ENCODE measurements at places on chromosomes 2 and 18. TPM values are rescaled to one million over a fixed set of nuclear protein-coding genes. Genes with fewer than 3 reads are reported as not detected.
A peak's percentile ranks its signal among the peaks of the same experiment; 100 is the strongest.

Gene BMP10
- 0.31 TPM for total RNA-seq

Gene PLB1
- 5.3 TPM for total RNA-seq

Gene CNRIP1
- total RNA-seq, result 29.3 TPM

Gene ZNF892
- 2.7 TPM for total RNA-seq

Gene POTEI
- total RNA-seq, result 0.28 TPM

Gene CPLX4
- not detected for total RNA-seq

Gene FOXD4L1
- not detected for total RNA-seq

Gene TCF23
- total RNA-seq, result 0.18 TPM

Gene FBLN7
- 2.7 TPM for total RNA-seq

Gene IL36A
- total RNA-seq, result not detected

Gene APCDD1
- total RNA-seq, result 46.1 TPM

Gene LCLAT1
- 18.9 TPM for total RNA-seq

Gene INSIG2
- total RNA-seq, result 40.6 TPM

Gene HOXD8
- total RNA-seq, result 1.6 TPM

Gene CRYBA2
- not detected for total RNA-seq

GRCh38 chr18:11429876-11430275 is 179.5 kb upstream of the SLC35G4 start:
- no peak for DNase-seq

- no peak for DNase-seq
Observed at GRCh38 chr18:38752430-38752829, 1186.8 kb upstream of the CELF4 start.

- no peak for DNase-seq
Observed at GRCh38 chr2:198717451-198717850, 740.3 kb downstream of the SATB2 start.

GRCh38 chr18:57833441-57834101 is 30.5 kb upstream of the ATP8B1 start:
- no peak for DNase-seq

- peak; percentile 93 for DNase-seq
Observed at GRCh38 chr2:174259981-174260380, 11.6 kb upstream of the OLA1 start.

GRCh38 chr18:63903851-63904570 is 3.7 kb upstream of the SERPINB10 start:
- no peak for DNase-seq

DNA sequence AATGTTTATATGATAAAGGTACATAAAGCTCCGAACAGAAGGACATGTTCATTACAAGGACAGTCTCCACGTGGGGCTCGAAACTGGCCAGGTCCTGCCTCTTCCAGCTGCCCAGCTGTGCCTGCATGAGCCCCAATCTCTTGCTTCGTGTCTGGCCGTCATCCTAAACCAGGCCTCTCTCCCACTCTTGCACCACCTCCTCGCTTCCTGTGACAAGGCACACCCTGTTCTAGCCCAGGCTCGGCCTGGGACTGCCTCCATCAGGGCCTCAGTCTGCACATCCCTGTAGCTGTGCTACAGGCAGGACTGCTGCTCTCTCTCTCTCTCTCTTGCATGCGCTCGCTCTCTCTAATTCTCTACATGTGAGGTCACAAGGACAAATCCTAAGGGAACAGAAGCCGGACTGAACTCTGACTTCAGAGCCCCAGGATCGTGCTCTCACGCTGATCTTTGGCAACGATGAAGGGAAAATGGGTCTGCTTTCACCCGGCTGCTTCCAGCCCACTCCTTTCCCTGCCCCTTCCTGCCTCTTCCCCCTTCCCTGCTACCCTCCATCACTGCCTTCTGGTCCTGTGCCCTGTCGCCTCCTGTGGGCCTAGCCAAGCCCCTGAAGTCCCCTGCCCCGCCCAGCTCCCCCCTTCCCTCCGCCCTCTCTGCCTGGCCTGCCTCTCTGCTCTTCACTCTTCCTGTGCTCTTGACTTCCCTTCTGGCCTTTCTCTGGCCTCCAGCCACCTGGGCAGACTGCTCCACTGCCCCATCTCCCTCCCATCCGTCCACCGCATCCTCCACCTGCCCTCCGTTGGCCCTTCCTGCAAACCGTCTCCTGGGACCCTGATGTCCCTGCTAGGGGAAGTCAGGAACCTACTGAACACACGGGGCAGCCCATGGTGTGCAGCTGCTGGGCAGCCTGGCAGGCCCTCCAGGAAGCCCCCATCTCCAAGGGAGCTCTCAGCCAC is 7.8 kb upstream of the GPR55 start:
- DNase-seq, result peak; percentile 67

- no peak for DNase-seq
Observed at GRCh38 chr2:109423556-109424359, 190.0 kb downstream of the SEPTIN10 start.

- DNase-seq, result no peak
Observed at GRCh38 chr2:26335231-26335630, 10.7 kb upstream of the SELENOI start.

DNA sequence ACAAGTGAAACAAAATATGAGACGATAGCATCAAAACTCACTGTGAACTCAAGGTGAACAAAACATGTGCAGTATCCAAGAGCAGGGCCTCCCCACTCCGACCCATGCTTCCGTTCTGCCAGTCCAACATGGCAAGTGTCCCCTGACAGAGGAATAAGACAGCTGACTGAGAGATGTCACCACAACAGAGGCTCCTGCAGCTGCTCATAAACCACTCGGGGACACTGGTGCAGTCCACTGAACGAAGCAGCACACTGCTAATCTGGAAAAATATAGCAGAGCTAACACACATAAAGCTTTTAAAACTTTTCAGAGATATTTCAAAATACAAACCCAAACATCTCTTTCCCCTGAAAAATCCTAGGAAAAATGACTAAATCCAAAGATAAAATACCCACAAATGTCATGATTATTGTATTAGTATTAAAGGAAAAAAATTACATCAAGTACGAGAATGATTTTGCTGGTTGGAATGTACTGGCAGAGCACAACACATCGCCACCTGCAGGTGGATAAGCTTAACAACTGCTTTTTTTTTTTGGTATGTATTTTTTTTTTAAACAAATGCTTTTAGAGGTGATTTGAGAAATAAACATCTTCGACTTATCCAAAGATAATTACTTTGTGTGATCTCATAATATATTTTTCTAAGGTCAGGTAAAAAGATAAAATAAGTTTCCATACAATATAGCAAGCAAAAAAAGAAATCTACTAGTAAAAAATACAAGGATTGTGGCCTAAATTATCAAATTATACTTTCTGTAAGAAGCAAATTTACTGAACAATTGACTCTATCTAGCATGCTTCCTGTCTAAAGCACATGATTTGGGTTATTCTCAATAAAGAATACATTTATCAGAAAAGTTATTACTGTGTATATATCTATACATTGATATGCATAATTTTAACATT is 18.6 kb downstream of the THADA start:
- peak; percentile 80 for DNase-seq

DNA sequence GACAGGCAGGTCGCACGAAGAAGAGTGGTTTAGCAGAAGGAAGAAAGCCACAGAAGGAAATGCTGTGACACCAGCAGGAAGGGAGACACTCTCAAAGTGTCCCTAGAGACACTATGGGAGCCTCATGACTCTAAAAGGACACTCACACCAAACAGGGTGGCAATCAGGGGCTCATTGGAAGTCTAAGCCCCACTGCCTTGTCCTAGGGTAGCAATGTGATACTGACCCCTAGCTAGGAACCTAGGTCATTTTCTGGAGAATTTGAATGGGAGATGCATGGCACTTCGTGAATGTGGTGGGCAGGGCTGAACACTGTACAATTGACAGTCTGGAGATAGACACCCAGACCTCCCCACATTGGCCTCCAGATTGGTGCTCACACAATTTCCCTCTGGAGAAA is 385.0 kb downstream of the EIPR1 start:
- DNase-seq, result no peak

DNA sequence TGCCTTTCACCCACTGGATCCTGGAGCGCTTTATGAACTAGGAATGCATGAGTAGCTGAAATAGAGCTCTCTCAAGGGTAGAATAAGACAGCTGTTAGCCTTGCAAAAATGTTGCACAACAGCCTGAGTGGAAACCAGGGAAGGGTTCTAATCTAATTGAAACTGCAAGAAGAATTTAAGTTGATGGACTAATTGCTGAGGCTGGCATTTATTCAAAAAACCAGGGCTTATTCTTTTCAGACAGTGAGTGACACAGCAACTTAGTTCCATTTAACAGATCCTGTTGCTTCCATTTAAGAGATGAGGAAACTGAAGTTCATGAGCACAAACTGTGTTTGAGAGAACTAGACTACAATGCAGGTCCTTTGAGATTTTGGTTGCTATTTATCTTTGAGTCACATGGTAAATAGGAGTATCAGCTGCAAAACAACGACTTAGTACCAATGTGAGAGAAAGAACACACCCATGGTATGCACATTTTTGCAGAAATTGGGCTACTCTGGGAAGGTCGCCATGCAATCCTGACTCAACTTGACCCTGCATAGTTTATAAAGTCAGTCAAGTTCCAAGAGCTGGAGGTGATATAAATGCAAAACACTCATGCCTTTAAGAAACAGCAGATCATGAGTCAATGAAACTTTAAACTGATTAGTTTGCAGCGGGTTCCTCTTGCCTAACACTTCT is 76.4 kb upstream of the PARD3B start:
- peak; percentile 62 for DNase-seq

DNA sequence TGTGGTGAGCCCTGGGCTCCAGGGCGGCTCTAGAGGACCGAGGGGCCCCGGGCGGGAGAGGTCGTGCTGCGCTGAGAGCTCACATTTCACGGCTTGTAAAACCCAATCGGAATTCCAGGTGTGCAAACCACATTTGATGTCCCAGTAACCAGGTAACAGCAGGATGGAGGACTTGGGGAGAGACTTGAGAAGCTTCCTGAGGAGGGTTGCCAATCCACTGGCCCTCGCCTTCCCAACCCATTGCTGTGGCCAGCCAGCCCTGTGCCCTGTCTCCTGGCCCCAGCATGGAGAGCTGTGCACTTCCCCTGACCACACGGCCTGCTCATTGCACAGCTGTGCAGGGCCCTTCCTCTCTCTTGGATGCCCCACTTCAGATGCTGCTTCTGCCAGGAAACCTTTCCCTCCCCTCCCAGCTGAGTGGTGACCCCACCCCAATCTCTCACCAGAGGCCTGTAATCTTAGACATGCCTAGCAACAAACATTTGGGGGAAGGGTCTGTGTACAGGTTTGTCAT is 39.6 kb downstream of the ASB1 start:
- DNase-seq, result peak; percentile 60

- DNase-seq, result peak; percentile 64
Observed at GRCh38 chr18:12015416-12016062, 34.2 kb downstream of the IMPA2 start.

DNA sequence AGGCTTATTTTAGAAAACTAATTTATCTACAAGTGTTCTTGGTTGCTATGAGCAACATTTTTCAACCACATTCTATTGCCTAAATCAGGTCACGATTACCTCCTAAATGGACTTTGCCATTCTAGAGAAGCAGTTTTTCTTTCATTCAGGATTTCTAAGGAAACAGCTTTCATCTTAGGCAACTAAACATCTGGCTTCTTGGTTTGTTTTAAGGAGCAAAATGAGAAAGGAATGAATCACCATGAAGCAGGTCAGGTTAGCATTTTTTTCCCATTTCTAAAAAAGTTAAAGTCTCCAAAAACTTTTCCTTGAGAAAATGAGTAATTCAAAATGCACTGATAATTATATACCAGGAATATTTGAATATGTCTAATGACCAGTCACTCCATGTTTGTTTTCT is 114.8 kb downstream of the GAREM1 start:
- DNase-seq, result no peak

GRCh38 chr2:48419884-48420511 is 110.0 kb upstream of the STON1 start:
- no peak for DNase-seq

DNA sequence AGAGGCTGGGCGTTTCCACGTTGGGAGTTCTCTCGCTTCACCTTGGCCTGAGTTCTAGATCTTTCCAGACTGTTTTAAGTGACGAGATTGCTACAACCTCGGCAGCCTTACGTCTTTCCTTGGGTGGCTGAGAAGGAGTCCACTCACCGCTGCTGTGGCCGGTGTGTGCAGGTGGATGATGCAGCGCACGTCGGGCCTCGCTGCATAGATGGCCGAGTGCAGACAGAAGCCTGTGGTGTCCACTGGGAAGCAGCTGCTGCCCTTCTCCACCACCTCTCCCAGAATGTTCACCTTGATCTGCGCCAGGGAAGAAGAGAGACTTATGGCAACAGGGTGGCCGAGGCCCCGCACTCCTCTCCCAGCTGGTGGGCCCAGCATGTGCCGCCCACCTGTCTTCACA is 75.7 kb downstream of the ADD2 start:
- no peak for DNase-seq

- no peak for DNase-seq
Observed at GRCh38 chr18:28657961-28658360, 481.0 kb upstream of the CDH2 start.

DNA sequence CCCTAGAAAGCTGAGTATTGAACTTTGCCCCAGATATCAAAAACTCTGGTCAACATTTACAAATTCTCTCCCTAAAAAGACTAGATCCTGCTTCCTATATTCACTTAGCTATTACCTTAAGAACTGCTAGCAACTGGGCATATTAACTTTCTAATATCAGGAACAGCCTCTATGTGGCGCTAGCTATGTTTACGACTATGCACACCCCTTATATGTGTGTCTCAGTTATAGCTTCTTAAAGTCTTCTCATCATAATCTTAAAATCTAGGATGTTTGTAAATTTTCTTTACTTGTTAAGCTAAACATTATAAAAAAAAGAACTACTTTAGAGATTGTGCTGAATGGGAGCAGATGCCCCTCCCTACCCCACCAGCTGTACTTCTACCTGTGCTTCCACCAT is 1.7 kb upstream of the STAMBP start:
- no peak for DNase-seq

GRCh38 chr18:28003451-28003850 is 173.5 kb downstream of the CDH2 start:
- no peak for DNase-seq

- no peak for DNase-seq
Observed at GRCh38 chr18:39134255-39134654, 1568.7 kb upstream of the CELF4 start.

DNA sequence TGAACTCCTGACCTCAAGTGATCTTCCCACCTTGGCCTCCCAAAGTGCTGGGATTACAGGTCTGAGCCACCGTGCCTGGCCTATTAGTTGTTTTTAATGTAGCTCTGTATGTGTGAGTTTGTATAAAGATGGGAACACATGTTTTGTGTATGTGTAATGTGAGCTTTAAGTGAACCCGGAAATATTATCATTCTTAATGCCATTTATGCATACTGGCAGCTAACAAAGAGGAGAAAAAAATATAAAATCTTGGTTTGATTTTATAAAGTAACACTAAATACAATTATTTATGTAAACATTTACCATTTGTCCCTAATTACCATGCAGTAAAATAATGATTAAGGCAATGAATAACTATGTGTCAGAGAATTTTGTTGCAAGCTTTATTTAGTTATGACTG is 9.1 kb upstream of the CKAP2L start:
- DNase-seq, result no peak

DNA sequence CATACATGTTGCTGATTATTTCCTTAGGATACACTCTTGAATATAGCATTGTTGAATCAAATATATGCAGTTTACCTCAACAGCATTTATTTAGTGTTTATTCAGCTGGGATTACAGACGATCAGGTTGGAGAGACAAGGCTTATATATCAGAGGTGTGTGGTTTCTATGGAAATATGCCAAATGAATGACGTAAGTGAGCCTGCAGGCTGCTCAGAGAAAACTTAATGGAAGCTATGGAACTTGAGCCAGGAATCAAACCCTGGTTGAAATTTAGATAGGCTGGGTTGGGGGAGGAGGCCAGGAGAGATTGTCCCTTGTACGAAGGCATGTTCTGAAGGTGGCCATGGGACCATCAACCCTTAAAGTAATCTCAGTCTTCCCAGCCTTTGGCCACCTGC is 79.5 kb downstream of the INPP4A start:
- DNase-seq, result no peak

GRCh38 chr18:22018366-22018765 is 151.0 kb upstream of the GATA6 start:
- no peak for DNase-seq
